Cardiac muscle cell (in vitro differentiated cells and primary cell): ENCODE measurements at places on chromosomes 11 and 22.
A peak's percentile ranks its signal among the peaks of the same experiment; 100 is the strongest.

- peak; percentile 49 for DNase-seq
Observed at GRCh38 chr11:67056267-67057204, at the start of gene RHOD. RHOD (plus strand) TSS chr11:67056847; CDS start chr11:67056903, 56 bp downstream.

- no peak for DNase-seq
Observed at GRCh38 chr22:46620588-46621242, 529 bp downstream of the GRAMD4 start.

GRCh38 chr22:28906312-28906711 is 22.9 kb downstream of the ZNRF3 start:
- DNase-seq, result no peak

DNA sequence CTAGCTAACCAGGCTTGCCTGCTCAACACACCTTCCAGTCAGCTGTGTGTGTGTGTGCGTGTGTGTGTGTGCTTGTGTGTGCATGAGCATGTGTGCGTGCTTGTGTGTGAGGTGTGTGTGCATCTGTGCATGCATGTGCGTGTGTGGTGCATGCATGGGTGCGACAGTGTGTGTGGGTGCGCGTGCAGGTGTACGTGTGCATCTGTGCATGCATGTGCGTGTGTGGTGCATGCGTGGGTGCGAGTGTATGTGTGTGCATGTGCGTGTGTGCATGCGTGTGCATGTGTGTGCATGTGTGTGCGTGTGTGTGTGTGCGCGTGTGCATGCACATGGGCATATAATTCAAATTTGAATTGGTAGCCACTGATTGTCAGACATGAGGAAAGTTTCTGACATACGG is 10.5 kb upstream of the TP53AIP1 start:
- DNase-seq, result no peak

GRCh38 chr11:22441831-22442230 is 103.7 kb downstream of the SLC17A6 start:
- DNase-seq, result no peak

- no peak for DNase-seq
Observed at GRCh38 chr22:44396021-44396726, 83.4 kb upstream of the SHISAL1 start.

- no peak for DNase-seq
Observed at GRCh38 chr11:64852804-64853509, 8.5 kb upstream of the CDC42BPG start.
